ENCODE measurements at places on chromosomes 1 and 21.

DNA sequence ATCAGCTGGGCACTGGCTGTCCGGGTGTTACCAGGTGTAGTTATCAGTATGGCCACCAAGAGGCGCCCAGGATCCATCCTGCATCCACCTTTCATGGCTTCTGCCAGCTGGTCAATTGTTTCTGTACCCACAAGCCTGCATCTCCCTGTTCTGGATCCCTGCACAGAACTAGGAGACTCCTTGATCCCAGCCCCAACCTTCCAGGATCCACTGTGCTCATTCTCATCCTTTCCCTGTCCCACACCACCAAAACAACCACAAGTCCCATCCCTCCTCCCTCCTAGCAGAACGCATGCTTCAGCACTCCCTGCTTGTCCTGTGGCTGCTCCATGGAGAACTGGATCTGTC, 27.2 kb upstream of the FOXE3 start:
- no peak for DNase-seq

GRCh38 chr1:29515170-29515955, 279.0 kb downstream of the PTPRU start:
- DNase-seq = peak; percentile 14

DNA sequence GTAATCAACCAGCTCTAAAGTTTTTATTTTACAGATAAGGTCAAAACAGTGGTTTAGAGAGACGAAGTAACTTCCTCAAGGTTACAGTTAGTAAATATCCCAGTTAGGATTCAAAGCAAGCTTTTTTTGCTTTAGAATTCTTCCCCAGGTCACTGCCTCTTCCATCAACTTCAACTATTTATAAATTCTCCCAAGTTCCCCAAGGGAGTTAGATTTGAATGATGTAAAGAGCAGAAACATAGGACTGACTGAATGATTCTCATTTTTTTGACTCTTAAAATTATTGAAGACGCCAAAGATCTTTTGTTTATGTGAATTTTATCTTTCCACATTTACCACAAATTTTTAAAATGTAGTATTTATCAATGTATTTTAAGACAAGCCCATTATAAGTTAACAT, 4.1 kb downstream of the POGZ start:
- no peak for DNase-seq

GRCh38 chr1:231070758-231071444, 30.8 kb upstream of the FAM89A start:
- no peak for DNase-seq

- no peak for DNase-seq
Measured at GRCh38 chr1:220922951-220923350, 43.7 kb downstream of the HLX start.

DNA sequence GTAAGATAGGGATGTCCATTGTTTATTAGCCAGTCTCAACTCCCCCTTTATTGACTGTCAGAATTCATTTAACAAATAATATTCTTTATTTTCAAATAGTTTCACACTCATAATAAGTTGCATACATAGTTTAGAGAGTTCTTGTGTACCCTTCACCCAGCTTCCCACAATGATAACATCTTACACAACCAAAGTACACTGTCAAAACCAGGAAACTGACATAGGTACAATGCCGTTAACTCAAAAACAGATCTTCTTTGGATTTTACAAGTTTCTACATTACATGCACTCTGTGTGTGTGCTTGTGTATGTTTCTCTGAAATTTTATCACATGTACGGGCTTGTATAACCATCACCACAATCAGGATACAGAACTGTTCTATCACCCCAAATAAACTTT, 64.4 kb upstream of the IFNLR1 start:
- DNase-seq = no peak

- DNase-seq = no peak
Measured at GRCh38 chr21:36478941-36479340, 981 bp downstream of the CLDN14 start.

- no peak for DNase-seq
Measured at GRCh38 chr1:27979151-27979858, 19.5 kb downstream of the XKR8 start.

DNA sequence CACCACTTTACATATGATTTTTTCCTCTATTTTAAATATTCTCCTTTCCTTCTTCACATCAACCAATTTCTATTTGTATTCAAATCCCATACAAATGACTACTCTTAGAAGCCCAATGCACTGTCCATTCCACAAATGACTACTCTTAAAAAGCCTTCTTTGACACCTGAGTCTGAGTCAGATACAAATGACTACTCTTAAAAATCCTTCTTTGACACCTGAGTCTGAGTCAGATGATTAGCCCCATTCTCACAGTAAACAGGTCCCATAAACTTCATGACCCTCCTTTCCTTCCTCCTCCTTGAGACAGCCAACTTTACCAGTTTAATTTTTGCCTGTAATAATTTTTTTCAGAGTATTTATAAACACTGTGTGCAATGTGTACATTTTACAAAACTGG, 231.3 kb upstream of the USP25 start:
- DNase-seq = no peak

- DNase-seq = peak; percentile 77
Measured at GRCh38 chr1:2202843-2203601, 8.4 kb upstream of the FAAP20 start.

DNA sequence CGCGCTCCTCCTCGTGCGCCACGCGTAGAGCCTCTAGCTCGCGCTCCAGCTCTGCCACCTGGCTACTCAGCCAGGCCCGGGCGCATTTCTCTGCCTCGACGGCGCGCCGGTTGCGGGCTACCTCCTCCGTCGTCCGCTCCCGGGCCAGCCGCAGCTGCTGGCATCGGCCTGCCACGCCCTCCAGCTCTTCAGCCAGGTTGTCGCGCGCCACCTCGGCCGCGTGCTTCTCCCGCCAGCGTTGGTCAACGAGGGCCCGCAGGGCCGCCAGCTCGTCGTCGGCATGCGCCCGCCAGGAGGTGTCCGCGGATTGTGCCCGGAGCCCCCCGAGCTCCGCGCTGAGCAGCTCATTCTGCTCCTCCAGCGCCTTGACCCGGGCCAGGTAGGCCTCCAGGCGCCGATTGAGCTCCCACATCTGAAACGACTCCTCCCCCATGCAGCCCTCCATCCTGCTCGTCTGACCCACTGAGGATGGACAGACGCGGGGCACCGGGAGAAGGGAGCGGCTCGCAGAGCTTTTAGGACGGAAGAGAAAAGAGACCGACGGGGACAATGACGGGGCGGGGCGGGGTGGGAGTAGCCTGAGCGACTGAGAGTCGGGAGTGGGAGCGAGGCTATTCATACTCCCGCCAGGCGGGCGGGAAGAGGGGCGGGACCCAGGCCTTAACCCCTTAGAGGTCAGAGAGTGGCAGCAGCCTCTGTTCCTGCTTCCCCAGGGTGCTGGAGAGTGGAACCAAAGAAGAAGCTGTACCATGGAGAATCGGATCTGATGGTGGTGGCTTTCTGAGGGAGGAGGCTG, at the start of gene NES:
Gene NES (minus strand): TSS at position 588 of the 796 bp plus-strand sequence. CDS start 143 bp downstream, at position 445.
- no peak for DNase-seq

GRCh38 chr1:151980287-151981177, 13.1 kb downstream of the S100A10 start:
- DNase-seq = peak; percentile 76

- peak; percentile 73 for DNase-seq
Measured at GRCh38 chr1:32142446-32143301, 34.8 kb downstream of the KPNA6 start.

DNA sequence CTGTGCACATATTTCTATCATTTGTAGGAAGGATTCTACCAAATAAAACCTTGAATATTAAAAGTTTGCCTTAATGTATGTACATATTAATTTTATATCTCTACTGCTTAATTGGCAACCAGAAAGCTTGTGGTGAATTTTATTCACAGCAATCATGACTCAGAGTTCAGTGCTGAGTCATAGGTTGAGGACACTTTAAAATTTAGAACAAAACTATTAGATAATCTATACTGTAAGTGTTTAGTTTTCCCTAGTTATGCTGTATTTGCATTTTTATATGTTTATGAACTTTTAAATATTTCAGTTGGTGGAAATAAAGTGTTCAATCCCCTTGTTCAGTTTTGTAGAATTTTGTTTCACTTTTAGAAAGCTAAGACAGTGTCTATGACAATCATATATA, 841.5 kb downstream of the KCNT2 start:
- no peak for DNase-seq

GRCh38 chr1:205239078-205239477, 11.3 kb downstream of the TMCC2 start:
- DNase-seq = no peak

DNA sequence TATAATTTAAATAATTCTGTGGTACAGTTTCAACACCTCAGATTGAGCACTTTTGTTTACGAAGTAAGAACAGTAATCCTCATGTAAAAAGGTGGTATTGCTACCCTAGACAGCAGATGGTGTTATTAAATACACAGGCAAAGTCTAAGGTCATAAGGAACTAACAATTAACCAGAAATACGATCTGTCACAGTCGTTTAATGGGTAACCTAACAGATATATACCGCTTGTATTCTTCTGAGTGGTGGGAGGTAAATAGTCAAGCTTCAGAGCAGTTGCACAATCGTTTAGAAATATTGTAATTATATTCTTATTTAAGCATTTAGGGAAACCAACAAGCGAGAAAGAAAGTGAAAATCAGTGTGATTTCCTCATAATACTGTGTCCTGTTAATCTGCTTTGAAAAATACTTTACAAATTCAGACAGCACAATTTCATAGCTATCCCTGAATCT, 9.8 kb upstream of the IRF2BP2 start:
- DNase-seq = no peak

DNA sequence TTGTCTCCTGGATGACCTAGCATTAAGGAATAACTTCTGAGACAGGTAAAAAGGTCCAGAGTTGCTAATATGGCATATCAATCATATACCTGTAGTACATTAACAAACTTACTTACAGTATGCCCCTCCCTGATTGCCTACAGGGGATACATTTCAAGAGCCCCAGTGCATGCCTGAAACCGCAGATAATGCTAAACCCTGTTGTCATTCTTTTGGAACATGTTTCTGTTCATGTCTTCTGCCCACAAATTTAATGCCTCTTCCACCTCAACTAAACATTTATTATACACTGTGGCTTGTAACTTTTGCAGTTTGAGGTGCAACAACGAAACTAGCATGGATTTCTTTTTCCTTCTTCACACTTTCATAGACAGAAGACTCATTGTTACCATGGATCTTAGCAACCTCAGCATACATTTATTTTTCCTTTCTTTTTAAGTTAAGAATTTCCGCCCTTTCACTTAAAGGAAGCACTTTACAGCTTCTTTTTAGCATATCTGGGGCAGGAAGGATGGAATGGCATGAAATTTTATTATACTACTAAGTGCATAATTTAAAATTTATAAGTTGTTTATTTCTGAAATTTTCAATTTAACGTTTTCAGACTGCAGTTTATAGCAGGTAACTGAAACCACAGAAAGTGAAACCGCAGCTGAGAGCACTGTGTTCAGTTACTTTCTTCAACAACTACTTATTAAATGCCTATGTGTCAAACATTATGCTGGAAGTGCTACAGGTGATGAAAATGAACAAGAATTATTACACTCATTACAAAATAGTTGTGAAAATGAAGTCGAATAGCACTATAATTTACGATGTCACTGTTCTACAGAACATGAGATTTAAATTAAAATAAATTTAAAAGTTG, 25.3 kb downstream of the F13B start:
- no peak for DNase-seq

DNA sequence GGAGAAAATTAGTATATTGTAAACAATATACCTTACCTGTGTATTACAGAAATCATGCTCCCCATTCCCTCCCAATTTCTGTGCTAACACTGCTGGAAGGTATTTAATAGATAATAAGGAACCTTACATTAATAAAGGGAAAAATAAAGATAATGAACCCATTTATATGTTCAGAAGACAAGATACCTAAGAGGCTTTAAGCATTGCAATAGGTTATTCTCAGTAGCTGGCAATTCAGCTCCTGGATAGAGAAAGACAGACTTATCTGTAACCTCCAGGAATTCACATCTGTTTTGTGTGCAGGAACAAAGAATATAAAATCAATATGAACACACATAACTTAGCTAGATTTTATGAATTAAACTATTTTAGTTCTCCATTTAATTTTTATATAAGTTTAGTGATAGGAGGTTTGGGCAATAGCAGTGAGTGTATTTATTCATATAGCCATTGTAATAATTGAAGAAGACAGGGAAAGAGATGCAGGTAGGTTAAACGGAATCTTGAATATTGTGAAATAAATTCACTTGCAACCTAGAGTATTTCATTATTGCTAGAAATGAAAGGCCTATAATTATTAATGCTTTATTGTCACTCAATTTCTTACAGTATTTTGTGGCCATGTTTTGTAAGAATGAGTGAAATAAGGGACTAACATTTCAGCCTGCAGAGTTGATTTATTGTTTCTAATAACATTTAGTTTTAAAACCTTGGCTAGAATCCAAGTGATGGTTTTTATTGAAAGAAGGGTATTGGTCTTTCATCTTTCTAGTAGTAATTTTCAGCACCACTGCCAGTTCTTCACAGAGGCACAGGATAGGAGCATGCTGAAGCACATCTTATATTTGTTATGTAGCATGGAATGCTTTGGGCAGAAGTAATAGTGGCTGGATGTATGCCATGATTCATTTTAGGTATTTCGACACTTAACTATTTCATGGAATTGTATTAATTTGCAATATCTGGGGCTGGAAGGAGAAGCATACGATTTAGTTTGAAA, 1.5 kb downstream of the XPR1 start:
- no peak for DNase-seq

DNA sequence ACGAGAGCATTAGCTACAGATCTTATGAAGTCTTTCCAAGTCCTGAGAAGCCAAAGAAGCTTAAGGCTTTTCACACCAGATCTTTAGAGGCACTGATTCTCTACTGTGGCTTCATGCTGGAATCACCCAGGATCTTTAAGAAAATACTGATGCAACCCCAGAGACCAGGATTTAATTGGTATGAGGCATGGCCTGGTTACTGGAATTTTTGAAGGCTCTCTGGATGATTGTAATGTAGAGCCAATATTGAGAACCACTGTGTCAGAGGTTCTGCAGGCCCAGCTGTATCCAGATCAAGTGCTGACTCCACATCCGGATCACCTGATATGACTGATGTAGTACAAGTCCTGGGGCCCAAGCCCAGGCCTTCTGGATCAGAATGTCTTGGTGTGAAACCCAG, 105.7 kb downstream of the PLPPR5 start:
- no peak for DNase-seq

- no peak for DNase-seq
Measured at GRCh38 chr1:229947968-229948367, 119.1 kb upstream of the GALNT2 start.

GRCh38 chr1:231776757-231777062, 150.1 kb downstream of the DISC1 start:
- no peak for DNase-seq

GRCh38 chr1:58738876-58739275, 39.0 kb upstream of the MYSM1 start:
- no peak for DNase-seq

All from coronary artery (tissue), 2 donors.